Tracheal epithelial cell (primary cell): ENCODE measurements at places on chromosomes 5 and 9. TPM values are rescaled to one million over a fixed set of nuclear protein-coding genes. Genes with fewer than 3 reads are reported as not detected.

The HNRNPA0 gene
- total RNA-seq: 8.2 and 9.8 TPM in 2 replicates

The HEMGN gene
- total RNA-seq: not detected in 2 replicates

The LCN10 gene
- under 0.01 TPM in 1 of 2 replicates, not detected in the other for total RNA-seq

The MAN2A1 gene
- total RNA-seq: 69.4 and 113 TPM in 2 replicates

The MARVELD2 gene
- 24.8 and 27.3 TPM in 2 replicates for total RNA-seq

The SPINK13 gene
- not detected in 2 replicates for total RNA-seq

The AIF1L gene
- 2.1 and 63.4 TPM in 2 replicates for total RNA-seq

The PIP5KL1 gene
- total RNA-seq: 3.8 and 6.0 TPM in 2 replicates

The EQTN gene
- not detected in 2 replicates for total RNA-seq

The LECT2 gene
- total RNA-seq: not detected in 2 replicates

The INSL6 gene
- not detected in 2 replicates for total RNA-seq

The PCDHGA10 gene
- total RNA-seq: 2.2 and 4.3 TPM in 2 replicates

The ZNF658 gene
- 2.7 and 5.3 TPM in 2 replicates for total RNA-seq

The RASEF gene
- total RNA-seq: 9.6 and 13.0 TPM in 2 replicates

The IFNA21 gene
- not detected in 2 replicates for total RNA-seq

The BTNL3 gene
- not detected in 2 replicates for total RNA-seq

The PCDHGC3 gene
- total RNA-seq: 20.0 and 20.2 TPM in 2 replicates

The FGF10 gene
- not detected in 2 replicates for total RNA-seq

The GABRA1 gene
- total RNA-seq: not detected in 2 replicates

The TERT gene
- total RNA-seq: not detected in 2 replicates

The ACTBL2 gene
- total RNA-seq: 0.21 and 2.2 TPM in 2 replicates

The FAM151B gene
- total RNA-seq: 0.43 and 0.48 TPM in 2 replicates

The NR2F1 gene
- under 0.01 and 0.21 TPM in 2 replicates for total RNA-seq

The CERT1 gene
- total RNA-seq: 20.2 and 22.0 TPM in 2 replicates

The COL5A1 gene
- under 0.01 and 0.72 TPM in 2 replicates for total RNA-seq

The UGT3A1 gene
- total RNA-seq: 1.4 TPM in 1 of 2 replicates, not detected in the other

The RFESD gene
- 0.48 and 4.0 TPM in 2 replicates for total RNA-seq

The STC2 gene
- 130 and 235 TPM in 2 replicates for total RNA-seq

The MOB3B gene
- total RNA-seq: 0.85 and 1.4 TPM in 2 replicates

The RAB3C gene
- total RNA-seq: not detected in 2 replicates

The PTPRD gene
- 2.6 and 3.1 TPM in 2 replicates for total RNA-seq

The ADAMTS19 gene
- not detected in 2 replicates for total RNA-seq

The GABRA6 gene
- total RNA-seq: not detected in 2 replicates

The ANXA2R gene
- 0.21 and 0.48 TPM in 2 replicates for total RNA-seq

The CDKN2B-AS1 gene
- total RNA-seq: 2.1 and 2.7 TPM in 2 replicates
